ENCODE measurements at places on chromosomes 4 and X.

DNA sequence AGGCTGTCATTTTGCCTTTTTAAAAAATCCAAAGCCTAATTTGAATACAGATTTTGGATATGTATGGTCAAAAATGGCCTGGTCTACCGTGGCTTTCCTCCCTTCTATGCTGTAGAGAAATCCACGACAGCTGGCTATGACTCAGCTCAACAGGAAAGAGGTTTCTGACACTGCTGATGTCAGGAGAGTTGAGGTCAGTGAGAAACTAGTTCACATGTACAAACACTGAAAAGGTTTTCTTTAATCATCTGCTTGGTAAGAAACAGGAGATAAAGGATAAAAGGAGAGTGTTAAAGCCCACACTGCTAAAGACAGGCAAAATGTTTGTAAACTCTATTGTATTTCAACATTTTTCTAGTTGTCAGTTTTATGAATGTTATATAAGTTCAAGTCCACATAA is 113.9 kb downstream of the NYX start:
- DNase-seq, result peak; percentile 48

- no peak for DNase-seq
Measured at GRCh38 chr4:139666735-139667281, 1.2 kb downstream of the MGST2 start.

- no peak for DNase-seq
Measured at GRCh38 chr4:150588316-150588715, 6.4 kb downstream of the MAB21L2 start.

GRCh38 chr4:82708982-82709381 is 89.6 kb downstream of the SCD5 start:
- no peak for DNase-seq

DNA sequence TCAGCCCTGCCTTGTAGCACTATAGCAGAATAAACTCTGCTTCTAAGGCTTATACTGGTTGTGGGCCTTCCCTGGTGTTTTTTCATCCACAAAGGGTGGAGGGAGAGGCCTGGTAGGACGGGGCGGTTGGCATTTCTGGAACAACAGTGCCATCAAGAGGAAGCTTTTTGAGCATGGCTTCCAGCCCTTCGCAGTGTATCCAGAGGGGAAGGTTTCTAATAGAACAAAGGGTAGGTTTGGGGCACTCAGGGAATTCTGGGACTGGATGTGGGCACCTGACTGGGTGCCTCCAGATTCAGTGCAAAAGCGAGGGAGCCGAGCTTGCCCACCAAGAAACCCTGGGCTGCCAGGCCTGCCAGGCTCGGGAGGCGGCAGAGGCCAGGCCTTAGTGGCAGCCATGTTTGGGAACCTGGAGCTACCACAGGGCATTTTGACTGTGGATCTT is 229.6 kb upstream of the AGTR2 start:
- DNase-seq, result peak; percentile 22

GRCh38 chr4:173167758-173168395 is 734 bp upstream of the GALNT7 start:
- DNase-seq, result peak; percentile 59

DNA sequence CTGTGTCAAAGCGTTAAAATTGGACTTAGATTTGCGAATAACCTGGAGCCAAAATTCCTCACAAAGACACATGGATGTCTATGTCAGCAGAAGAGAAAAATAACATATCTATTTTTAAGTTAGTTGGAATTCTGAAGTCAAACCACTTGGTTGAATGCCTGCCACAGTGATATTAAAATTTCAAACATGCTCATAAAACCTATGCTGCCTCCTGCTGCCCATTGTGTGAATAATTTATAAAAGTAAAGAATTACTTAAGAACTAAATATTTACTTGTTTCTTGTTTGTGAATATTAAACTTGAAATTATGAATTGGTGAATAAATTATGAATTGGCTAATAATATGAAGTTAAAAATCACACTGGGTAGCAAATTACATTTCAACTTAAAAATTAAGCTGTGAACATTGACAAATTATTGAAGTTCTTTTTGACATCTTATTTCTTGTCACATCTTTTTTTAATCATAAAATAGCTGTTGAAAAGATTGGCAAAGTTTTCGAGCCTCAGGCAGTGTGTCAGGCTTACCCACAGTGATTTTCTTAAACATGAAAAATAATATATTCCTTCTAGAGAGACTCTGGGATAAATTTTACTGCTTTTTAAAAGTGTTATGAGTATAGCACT is 35.4 kb downstream of the FABP2 start:
- DNase-seq, result peak; percentile 68

DNA sequence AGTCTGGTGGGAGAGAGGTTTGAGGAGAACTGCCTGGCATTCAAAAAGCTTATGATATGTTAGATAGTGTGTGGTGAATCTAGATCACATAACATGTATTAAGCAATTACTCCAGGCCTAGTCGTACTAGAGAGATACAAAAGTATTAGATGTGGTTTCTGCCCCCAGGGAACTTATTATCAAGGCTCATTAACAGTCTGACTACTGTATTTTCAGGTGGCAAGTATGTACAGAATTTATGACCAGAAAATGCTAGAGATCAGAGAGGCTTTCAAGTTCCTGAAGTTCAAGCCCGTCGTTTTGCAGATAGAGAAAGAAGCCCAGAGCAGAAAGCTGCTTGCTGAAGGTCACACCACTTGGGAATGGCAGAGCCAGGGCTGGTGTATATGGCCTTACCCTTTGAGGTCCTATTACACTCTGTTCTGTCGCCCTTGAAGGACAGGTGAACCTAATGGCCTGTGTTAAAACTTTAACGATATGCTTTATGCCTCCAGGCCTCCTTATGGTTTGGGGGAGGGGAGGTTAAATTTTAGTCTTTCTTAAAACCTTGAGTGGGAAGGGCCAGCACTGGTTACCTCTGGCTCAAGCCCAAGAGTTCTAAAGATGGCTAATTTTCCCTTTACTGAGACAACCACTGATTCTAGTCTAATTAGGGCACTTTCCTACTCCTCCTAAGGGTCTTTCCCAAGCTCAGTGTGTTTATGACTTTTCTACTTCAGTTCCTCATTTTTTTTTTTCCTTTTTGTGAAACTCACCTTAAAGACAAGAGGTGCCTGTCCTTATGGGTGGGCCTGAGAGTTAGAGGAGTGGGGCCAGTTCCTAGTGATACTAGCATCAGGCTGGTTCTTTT is 19.9 kb downstream of the TMEM164 start:
- no peak for DNase-seq

- DNase-seq, result peak; percentile 1
Measured at GRCh38 chr4:129926936-129927335, 831.0 kb downstream of the C4orf33 start.

- no peak for DNase-seq
Measured at GRCh38 chr4:126513596-126513995, 1119.2 kb upstream of the INTU start.

DNA sequence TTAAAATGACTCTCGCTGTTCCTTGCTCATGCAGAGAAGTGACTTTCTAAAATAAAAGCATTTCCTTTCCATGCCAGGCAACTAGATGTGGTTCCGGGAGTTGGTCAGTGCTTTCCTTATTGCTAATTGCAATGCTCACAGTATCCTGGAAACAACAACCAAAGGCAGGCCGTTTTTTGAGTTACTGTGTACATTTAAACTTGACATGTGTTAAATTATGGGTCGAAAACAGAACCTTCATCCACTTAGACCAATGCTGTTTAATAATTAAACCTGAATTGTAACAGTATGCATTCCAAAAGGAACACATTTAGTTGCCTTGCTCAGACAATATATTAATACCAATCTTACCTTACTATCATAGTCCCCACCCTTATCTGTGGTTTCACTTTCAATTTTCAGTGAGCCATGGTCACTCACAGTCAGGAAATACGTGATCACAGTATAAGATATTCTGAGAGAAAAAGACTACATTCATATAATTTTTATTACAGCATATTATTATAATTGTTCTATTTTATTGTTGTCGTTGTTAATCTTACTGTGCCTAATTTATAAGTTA is 102.6 kb downstream of the HS6ST2 start:
- DNase-seq, result no peak

GRCh38 chr4:36392024-36392423 is 110.6 kb downstream of the DTHD1 start:
- DNase-seq, result no peak

GRCh38 chr4:53855581-53856250 is 208.7 kb downstream of the CHIC2 start:
- no peak for DNase-seq

GRCh38 chrX:23478056-23478455 is 143.4 kb downstream of the PTCHD1 start:
- DNase-seq, result no peak

GRCh38 chr4:57233386-57233785 is 123.2 kb upstream of the IGFBP7 start:
- DNase-seq, result no peak

GRCh38 chr4:992297-993110 is 700 bp downstream of the SLC26A1 start:
- DNase-seq, result peak; percentile 80

GRCh38 chr4:158826882-158827281 is 58.1 kb downstream of the FNIP2 start:
- no peak for DNase-seq

GRCh38 chrX:8955511-8955910 is 78.4 kb downstream of the FAM9B start:
- DNase-seq, result no peak

GRCh38 chrX:109382332-109382731 is 99.6 kb downstream of the GUCY2F start:
- no peak for DNase-seq

DNA sequence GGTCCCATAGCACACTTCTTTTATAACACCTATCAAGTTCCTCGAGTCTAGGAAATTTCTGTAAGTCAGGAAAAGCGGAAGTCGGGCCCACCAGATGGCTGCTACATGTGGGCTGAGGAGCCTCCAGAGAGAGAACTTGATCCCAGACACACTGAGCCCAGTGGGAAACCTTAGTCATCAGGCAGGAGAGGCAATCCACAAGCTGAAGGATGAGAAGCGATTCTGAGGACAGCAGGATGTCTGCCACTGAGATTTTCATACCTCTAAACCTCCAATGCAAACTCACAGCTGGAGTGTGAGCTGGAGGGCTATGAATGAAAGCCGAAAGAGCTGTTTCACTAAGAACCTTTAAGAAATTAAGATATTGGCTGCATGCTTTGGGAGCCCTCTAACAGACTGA is 52.6 kb upstream of the PDHA1 start:
- DNase-seq, result no peak

- DNase-seq, result no peak
Measured at GRCh38 chr4:84733343-84734033, 150.6 kb downstream of the CDS1 start.

GRCh38 chr4:7364979-7365378 is 69.8 kb downstream of the PSAPL1 start:
- DNase-seq, result no peak

GRCh38 chr4:106941841-106942240 is 94.3 kb downstream of the DKK2 start:
- DNase-seq, result no peak

DNA sequence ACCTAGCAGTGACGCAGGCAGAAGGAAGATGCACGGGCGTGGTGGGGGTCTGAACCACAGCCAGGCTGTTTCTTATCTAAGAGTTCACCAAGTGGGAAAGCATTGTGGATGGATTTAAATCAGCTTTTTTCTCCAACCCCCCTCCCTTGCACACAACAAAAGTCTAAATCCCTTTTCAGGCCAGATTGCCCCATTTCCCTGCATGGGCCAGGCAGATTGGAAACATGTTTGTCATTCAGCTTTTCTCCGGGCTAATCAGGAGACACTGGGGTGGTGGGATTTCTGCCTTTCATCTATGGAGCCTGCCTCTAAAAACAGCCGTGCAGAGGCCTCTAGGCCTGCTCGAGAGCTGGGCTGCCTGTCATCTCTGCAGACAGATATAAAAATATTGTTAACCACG is 166.3 kb upstream of the LEF1 start:
- no peak for DNase-seq

GRCh38 chr4:187090401-187090800 is 366.7 kb upstream of the FAT1 start:
- DNase-seq, result no peak

- no peak for DNase-seq
Measured at GRCh38 chrX:134604701-134605311, 53.5 kb downstream of the PLAC1 start.

- DNase-seq, result no peak
Measured at GRCh38 chrX:94121799-94122198, 447.8 kb downstream of the FAM133A start.

DNA sequence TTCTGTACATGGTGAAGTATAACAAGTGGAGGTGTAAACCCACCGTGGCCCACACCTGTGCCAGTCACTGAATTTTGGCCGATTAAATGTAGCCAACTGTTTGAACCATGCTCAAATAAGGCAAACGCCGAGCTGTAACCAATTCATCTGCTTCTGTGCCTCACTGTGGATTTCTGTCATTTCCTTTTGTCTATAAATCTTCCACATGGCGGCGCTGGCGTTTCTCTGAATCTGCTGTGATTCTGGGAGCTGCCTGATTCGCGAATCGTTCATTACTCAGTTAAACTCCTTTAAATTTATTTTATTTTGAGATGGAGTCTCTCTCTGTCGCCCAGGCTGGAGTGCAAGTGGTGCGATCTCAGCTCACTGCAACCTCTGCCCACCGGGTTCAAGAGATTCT is 19.2 kb downstream of the SUPT20HL2 start:
- no peak for DNase-seq

DNA sequence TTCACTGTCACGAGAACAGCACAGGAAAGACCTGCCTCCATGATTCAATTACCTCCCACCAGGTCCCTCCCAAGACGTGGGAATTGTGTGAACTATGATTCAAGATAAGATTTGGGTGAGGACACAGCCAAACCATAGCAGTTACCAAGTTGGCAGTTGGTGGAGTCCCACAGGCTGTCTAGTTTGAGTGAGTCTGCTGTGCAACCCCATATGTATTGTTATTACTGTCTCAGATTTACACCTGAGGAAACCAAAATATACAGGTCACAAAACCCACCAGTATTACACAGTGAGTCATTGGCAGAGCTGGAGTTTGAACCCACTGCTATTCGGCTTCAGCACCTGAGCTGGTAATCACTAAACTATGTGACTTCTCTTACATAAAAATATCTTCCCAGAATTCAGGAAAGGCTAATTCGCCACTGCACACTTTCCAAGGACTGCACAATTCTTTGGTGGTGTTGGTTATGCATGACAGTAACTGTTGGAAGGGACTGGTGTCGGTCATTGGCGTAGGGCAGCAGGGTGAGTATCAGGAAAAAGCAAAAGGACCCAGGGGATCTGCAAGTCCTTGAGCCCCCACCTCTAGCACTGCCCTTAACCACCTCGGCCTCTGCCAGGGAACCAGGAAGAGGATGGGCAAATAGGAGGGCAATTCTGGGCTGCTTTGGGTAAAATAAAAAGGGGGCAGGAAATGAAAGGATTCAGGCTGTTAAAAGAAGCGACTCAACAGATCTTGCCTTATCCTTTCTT is 110.1 kb downstream of the USP46 start:
- no peak for DNase-seq

DNA sequence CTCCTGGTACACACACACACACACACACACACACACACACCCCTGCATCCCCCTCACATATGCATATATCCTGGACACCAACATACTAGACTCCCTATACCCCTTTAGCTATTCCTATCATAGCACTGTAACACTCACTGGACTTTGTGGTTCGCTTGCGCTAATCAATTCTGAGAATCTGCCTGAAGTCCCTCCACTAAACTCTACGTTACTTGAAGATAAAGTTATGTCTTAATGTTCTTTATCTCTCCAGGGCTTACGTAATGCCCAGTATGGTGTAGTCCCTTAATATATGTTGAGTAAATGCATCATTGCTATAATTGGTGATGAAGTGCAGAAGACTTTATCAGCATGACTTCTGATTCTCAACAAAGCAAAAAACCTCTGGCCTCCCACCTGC is 32.3 kb downstream of the PTCHD1 start:
- no peak for DNase-seq

GRCh38 chr4:52234561-52235440 is 183.7 kb downstream of the SPATA18 start:
- peak; percentile 36 for DNase-seq
